ENCODE measurements at places on chromosomes 1 and 21.
A peak's percentile ranks its signal among the peaks of the same experiment; 100 is the strongest.

DNA sequence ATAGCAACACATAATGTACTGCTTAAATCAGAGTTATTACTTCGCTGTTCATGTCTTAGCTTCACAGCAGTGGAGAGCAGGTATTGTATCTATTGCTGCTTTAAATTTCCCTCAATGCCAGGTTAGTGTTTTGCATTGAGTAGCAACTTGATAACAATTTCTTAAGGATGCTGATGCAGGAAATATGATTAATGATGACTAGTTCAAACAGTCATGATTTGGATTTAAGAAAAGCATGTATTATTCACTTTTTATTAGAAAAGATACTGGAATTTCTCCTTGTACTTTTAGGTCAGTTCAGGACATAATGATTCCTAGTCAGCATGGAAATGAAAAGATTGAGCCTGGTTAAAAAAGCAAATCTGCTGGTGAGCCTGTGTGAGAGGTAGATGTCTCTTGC, 67.2 kb upstream of the ARHGAP29 start:
- DNase-seq, result no peak

DNA sequence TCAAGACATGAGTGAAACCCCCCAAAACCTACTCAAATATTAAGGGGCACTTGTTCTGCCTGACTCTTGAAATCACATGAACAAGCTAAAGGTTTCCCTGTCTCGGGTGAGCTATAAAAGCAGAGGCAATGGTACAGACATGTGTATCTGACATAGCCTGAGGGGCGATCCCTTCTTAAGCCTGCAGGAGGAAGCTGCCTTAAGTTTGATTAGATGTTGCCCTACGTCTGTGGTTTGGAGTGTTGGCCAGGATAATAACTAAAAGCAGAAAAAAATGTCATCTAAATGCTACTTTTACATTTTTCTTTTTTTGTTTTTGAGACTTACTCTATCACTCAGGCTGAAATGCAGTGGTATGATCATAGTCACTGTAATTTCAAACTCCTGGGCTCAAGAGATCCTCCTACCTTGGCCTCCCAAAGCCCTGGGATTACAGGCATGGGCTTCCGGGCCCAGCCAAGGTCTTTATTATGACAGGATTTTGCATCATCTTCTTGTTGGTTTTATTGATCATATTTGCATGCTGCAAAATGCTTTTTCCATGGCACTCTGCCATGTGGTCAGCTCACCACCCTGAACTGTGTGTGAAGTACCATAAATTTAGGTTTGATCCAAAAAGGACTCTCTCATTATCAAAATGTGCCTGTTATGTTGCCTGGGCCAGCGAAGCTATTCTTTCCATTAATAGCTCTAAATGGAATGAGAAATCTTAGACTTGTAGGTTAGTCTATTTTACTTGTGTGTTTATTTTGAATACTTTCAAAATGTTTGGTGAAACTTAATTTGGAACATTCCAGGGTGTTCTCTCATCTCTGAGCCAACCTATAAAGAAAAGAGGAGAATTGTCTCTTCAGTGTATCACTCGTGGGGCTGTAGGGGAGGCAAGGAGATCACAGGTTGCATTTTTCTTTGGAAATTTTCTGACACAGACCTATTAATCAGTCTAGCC, 15.0 kb upstream of the HMGN1 start:
- DNase-seq, result no peak

- DNase-seq, result no peak
These were observed 38.0 kb downstream of the SPRTN start for GRCh38 chr1:231376101-231376500.

DNA sequence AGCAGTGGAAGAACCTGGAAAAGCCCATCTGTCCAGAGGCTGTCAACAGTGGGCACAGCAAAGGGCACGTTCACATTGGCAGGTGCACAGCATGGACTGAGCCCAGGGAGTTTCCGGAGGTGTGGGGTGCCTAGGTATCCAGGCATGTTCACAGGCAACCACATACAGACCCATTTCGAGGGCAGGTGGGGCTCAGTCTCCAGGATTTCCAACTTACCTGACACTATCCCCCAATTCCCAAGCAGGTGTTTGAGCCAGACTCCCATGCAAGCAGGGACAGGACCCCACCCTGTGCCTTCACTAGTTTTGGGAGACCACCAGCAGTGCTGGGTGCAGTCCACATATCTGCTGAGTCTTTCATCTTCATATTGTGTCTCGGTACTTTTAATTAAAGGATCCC, 65.0 kb upstream of the IRF2BP2 start:
- DNase-seq, result no peak

GRCh38 chr1:41381692-41382479, 20.7 kb downstream of the FOXO6 start:
- no peak for DNase-seq

GRCh38 chr1:151858886-151859665, 5.6 kb upstream of the THEM5 start:
- no peak for DNase-seq

- DNase-seq, result peak; percentile 11
These were observed 319.4 kb downstream of the PTBP2 start for GRCh38 chr1:97041026-97041425.

DNA sequence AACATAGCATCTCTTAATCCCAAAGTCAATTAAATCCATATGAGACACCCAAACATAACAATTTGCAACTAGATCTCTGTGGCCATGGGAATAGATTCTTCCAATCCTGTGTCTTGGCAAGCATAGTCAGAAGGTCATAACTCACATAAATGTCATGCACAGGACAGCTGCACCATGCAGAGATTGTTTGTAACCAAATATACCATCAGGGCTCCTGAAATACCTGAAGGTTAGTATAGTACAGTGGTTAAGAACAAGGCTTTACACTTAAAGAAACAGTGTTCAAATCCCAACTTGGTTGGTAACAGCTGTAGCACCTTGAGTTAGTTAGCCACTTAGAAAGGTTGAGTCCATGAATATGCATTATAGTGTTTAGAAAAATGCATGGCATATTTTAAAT, 82.6 kb upstream of the CCDC190 start:
- DNase-seq, result peak; percentile 53

GRCh38 chr1:12507631-12508030, 110.4 kb downstream of the DHRS3 start:
- DNase-seq, result no peak

DNA sequence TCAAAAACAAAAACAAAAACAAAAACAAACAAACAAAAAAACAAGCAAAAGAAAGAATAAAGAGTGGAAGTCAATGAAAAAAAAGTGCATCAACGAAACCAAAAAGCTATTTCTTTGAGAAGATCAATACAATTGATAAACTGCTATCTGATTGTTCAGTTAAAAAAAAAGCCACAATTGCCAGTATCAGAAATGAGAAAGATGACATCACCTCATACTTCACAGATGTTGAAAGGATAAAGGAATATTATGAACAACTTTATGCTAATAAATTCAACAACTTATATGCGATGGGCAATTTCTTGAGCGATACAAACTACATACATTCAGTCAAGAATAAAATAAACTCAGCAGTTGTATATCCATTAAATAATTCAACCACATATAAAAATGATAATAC, 2.2 kb upstream of the LRRC3 start:
- DNase-seq, result no peak

- DNase-seq, result peak; percentile 52
These were observed 263.6 kb upstream of the USP24 start for GRCh38 chr1:55478742-55479141.

GRCh38 chr1:61149010-61149860, 66.9 kb downstream of the NFIA start:
- peak; percentile 42 for DNase-seq

DNA sequence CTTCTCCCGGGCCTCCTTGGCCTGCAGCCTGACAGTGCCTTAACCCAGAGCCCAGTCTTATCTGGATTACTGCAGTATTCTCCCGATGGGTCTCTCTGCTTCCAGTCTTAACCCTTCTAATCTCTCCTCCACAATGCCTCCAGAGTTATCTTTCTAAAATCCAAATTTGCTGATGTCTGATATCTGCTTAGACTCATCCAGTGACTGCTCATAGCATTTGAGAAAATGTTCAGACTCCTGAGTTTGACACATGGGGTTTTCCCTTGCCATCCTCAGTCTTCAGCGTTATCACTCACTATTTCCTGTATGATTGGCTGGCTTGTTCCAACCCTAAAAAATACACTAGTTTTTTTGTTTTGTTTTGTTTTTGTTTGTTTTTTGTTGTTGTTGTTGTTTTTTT, 102.0 kb downstream of the FMN2 start:
- no peak for DNase-seq

DNA sequence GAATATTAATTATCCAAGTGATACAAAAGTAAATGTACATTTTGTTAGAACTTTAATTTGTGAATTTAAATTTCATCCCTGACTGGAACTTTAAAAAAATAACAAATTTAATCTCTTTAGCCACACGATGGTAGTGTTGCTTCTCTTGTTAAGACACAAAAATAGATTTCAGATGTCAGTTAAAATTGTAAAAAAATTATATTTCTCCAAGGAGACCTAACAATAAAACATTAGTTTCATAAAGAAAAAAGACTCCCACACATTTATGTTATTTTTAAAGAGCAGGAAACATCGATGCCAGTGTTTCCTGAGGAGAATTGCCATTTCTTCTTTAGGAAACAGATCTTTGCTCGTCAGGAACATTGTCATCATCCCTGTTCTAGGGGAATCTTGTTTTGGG, 74.0 kb upstream of the DEPDC1 start:
- DNase-seq, result no peak

GRCh38 chr1:26857473-26858060, 5.4 kb upstream of the SFN start:
- DNase-seq, result no peak

DNA sequence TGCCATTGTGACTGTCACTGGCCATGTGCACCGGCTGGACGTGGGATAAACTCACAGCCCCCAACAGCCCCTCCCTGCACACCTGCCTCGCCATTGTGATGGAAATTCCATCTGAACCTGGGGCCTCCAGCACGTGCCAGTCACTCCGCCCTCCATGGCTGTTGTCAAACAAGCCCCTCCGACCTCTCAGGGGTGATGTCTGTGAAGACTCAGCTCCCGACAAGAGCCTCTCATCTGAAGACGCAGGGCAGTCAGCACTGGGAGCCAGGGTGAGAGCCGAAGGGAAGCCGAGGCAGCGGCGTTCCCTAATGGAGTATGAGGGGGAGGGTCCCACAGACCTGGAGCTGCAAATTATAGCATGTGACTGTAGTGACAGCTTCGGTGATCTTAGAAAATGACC, 1.4 kb upstream of the KRTAP10-2 start:
- DNase-seq, result no peak

DNA sequence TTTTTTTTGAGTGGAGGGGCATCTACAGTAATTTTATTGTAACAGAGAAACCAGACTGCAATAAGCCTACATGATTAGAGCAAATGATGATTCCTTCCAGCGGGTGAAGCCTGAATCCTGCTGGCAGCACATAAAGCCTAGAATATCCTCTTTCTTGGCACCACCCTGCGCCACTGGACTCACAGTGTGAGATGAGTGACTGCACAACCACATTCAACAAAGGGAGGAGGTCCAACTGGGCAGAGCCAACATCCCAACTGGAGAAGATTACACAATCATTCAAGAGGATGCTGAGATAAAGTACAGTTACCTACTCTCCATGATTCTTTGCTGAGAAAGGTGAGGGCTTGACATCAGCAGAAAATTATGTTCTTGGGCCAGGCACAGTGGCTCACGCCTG, 67.4 kb downstream of the TNFSF4 start:
- no peak for DNase-seq

GRCh38 chr1:11898086-11898785, 28.0 kb downstream of the KIAA2013 start:
- no peak for DNase-seq

DNA sequence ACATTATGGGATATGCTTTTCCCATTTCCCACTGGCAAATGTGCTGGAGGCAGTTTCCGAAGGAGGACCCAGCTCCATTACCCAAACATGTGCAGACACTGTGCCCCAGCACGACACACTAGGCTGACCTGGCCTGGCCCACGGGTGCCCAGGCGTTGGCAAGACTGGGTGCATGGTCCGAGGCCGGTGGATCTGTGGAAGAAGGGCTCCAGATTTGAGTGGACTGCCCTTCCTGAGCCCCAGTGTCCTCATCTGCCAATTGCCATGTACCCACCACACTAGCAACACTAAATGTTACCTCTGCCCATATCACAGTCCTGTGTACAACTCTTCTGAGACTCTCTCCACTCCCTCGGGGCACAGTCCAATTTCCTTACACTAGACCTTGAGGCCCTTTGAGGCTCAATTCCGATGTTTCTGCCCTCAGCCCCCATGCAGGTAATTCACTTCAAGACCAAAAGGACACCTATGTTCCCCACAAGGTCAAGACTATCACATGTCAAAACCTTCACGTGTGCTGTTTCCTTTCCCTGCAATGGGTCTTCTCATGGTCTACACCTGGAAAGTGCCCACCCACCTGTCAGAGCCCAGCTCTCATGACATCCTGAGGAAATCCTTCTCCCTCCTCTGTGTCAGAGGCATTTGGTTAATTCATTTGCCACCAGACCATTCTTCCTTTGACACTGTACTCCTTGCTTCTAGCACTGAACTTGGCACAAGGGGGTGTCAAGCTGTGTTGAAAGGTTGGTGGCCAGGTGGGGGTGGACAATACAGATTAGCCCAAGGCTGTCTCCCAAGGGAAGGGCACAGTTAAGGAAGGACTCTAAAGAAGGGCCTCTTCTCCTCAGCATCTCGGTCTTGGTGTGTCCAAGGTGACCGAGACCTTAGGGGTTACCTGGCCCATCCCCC, 124.9 kb downstream of the DMRTB1 start:
- DNase-seq, result no peak

DNA sequence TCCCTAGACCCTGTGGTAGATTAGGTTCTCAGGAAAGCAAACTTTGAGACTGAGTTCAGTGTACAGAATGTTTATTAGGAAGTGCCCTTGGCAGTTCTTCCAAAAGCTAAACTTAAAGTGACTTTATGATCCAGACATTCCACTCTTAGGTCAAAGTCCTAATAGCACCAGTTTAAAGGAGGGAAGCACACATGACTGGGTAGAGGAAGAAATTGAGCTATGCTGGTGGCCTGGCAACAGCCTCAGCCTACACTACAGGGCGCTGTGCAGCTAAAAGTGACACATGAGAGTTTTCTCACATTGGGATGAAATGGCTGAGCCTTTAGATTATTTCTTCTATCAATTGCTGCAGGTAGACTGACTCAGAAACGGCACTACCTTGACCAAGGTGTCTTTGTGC, 280.4 kb downstream of the BRINP2 start:
- DNase-seq, result no peak

- DNase-seq, result no peak
These were observed 196.4 kb upstream of the GREM2 start for GRCh38 chr1:240808381-240808780.

- DNase-seq, result no peak
These were observed 31.1 kb upstream of the RGS8 start for GRCh38 chr1:182715531-182715930.

GRCh38 chr1:1917995-1918900, 831 bp downstream of the TMEM52 start:
- DNase-seq, result no peak

GRCh38 chr1:21052034-21052433, 124.7 kb downstream of the EIF4G3 start:
- no peak for DNase-seq

DNA sequence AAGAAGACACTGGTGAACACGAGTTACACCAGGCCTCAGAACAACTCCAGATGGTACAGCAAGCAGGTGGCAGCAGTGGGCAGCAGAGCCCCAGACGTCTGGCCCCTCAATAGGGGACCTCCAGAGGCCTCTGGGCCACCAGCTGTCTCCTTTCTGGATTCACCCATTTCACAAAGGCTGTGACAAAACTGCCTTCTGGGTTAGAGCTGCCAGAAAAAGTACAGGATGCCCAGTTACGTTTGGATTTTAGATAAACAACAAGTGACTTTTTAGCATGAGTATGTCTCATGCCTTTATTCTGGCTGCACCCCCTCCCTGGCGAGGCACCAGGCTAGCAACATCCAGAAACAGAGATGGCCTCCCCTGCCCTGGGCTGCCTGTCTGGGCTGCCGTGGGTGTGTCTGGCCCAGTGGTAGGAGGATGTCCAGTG, 30.1 kb downstream of the ITPKB start:
- DNase-seq, result no peak

Data from fibroblast of skin of right quadriceps (primary cell).